ENCODE measurements at places on chromosomes 13 and 19. TPM values are rescaled to one million over a fixed set of nuclear protein-coding genes. Genes with fewer than 3 reads are reported as not detected.
A peak's percentile ranks its signal among the peaks of the same experiment; 100 is the strongest.

GRCh38 chr19:6738787-6739389 lies 592 bp upstream of the TRIP10 start:
- peak; percentile 36 for DNase-seq

- no peak for DNase-seq
Observed at GRCh38 chr13:111886217-111886945, 180.6 kb upstream of the SOX1 start.

- no peak for DNase-seq
Observed at GRCh38 chr13:49810567-49811526, 18.4 kb upstream of the KPNA3 start.

- DNase-seq, result peak; percentile 96
Observed at GRCh38 chr19:18281082-18282020, at the start of gene JUND. TSS of gene JUND (minus strand) at chr19:18281622. CDS start at chr19:18281484, 138 bp downstream.

DNA sequence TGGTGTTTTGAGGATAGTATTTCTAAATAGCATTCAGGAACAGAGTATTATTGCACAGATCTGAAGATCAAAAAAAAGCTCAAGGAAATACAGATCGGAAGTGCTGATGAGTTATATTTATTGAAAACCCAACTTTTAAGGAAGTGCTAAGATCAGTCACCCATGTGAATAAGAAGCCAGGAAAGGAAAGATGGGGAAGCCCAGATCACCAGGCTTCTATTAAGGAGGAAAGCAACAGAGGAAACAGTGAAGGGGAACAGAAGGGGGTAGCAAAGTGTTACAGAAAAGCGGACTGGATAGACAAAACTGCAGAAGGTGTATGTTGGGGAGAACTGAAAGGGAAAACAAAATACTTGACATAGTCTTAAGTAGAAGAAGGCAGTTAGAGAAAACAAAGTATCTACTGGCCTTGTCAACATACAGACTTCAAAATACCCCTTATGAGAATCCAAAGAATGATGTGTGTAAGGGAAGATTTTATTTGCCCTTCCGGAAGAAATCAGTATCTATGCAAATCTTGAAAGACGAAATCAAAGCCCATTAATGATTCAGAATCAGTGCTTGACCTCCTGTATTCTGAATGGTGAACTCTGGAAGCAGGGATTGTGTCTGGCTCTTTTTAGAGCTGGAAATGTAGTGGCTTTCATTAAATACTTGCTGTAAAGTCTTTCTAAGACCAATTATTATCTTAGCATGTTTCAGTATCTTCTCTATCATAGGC lies 12.1 kb downstream of the UFM1 start:
- DNase-seq, result no peak

MISP3 gene
- total RNA-seq, result 6.7 TPM

ZNF226 gene
- total RNA-seq, result 31.1 TPM

RFPL4AL1 gene
- not detected for total RNA-seq

Data from RPMI7951 (cell line).